Sigmoid colon (tissue), 7 donors: ENCODE measurements at places on chromosomes 12 and 14. TPM values are rescaled to one million over a fixed set of nuclear protein-coding genes. Genes with fewer than 3 reads are reported as not detected.

The RNASE3 gene
- not detected for total RNA-seq

The CCER1 gene
- not detected for total RNA-seq

The FRS2 gene
- total RNA-seq = 48.4 TPM

The CFAP251 gene
- total RNA-seq = 1.3 TPM

The CCDC60 gene
- total RNA-seq = 1.3 TPM

The VRTN gene
- not detected for total RNA-seq

The ERBB3 gene
- 17.5 TPM for total RNA-seq

The HVCN1 gene
- 9.7 TPM for total RNA-seq

The CLEC1B gene
- not detected for total RNA-seq

The PDE3A gene
- 56.8 TPM for total RNA-seq

The LMO3 gene
- 384 TPM for total RNA-seq

The FAM90A1 gene
- 0.33 TPM for total RNA-seq

The CHPT1 gene
- total RNA-seq = 118 TPM

The KRT74 gene
- not detected for total RNA-seq

The ZC2HC1C gene
- 3.6 TPM for total RNA-seq
